HL-60 (cell line): ENCODE measurements at places on chromosomes 1 and 21.

DNA sequence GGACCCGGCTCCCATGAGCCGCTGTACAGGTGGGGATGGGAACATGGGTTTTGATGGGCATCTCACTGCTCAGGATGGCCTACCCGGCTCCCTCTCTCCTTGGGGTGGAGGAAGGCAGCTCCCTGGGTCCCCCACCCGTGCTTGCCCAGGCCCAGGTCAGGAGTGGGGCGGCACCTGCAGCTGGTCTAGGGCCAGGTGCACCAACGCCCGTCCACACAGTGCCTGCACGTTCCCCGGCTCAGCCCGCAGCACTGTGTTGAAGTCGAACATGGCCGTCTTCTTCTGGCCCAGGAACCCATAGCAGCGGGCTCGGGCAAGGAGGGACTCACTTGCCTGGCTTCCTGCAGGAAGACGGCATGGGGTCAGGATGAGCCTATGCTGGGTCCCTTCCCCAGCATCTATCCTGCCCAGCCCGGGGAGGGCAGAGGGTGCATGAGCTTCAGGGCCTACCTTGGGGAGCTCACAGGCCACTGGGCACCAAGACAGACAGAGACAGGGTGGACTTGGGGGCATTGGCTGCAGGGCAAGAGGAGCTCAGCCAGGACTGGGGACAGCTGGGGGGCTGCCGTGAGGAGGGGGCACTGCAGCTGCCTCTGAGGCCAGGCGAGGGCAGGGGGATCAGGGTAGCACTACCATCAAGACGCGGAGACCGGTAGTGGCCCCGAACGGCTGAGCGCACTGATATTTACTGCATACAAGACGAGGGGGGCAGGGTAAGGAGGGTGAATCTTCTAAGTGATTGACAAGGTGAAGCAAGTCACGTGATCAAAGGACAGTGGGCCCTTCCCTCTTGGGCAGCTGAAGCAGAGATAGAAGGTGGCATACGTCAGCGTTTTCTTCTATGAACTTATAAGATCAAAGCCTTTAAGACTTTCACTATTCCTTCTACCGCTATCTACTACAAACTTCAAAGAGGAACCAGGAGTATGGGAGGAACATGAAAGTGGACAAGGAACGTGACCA, 17.8 kb downstream of the TTC34 start:
- DNase-seq = no peak

DNA sequence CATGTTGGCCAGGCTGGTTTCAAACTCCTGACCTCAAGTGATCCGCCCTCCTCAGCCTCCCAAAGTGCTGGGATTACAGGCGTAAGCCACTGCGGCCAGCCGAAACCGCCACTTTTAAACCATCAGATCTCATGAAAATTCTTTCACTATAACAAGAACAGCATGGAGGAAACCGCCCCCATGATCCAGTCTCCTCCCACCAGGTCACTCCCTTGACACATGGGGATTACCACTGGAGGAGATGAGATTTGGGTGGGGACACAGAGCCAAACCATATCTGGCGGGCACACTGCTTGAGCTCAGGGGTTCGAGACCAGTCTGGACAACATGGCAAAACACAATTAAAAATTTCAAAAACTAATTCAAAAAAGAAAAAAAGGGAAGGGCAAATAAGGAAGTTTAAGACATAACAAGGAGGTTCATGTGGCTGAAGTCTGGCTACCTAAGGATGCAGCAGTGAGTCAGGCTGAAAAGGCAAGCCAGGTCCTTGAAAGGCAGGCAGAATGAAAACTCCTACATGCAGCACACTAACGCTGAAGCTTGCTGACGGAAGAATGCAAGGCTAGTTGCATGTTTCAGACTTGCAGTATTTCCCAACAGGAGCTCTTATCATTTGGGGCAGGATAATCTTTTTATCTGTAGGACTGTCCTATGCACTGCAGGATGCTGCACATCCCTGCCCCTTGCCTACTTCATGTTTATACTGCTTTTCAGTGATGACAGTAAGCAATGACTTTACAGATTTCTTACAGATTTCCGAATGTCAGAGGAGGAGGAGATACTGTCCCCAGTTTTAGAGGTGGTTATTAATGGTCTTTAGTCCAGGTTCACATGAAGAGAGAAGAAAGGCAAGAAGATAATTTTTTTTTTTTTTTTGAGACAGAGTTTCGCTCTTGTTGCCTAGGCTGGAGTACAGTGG, 49.3 kb downstream of the FBXO42 start:
- DNase-seq = peak; percentile 58

DNA sequence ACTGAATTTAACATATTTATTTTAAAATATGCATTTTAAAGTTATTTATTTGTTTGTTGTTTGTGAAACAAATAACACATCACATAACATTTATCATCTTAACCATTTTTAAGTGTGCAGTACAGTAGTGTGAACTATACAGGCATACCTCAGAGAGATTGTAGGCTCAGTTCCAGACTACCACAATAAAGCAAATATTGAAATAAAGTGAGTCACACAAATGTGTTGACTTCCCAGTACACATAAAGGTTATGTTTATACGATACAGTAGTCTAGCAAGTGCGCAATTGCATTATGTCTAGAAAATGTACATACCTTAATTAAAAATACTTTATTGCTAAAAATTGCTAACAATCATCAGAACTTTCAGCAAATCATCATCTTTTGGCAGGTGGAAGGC, 739.4 kb upstream of the ADGRL4 start:
- DNase-seq = no peak

GRCh38 chr1:198883184-198883583, 244.3 kb downstream of the PTPRC start:
- DNase-seq = no peak

GRCh38 chr1:17605582-17606344, 66.3 kb downstream of the ARHGEF10L start:
- DNase-seq = no peak

- no peak for DNase-seq
These were observed 67.8 kb upstream of the LYPLAL1 start for GRCh38 chr1:219105893-219106292.

- no peak for DNase-seq
These were observed 545.2 kb downstream of the MRPL39 start for GRCh38 chr21:25062061-25062460.

DNA sequence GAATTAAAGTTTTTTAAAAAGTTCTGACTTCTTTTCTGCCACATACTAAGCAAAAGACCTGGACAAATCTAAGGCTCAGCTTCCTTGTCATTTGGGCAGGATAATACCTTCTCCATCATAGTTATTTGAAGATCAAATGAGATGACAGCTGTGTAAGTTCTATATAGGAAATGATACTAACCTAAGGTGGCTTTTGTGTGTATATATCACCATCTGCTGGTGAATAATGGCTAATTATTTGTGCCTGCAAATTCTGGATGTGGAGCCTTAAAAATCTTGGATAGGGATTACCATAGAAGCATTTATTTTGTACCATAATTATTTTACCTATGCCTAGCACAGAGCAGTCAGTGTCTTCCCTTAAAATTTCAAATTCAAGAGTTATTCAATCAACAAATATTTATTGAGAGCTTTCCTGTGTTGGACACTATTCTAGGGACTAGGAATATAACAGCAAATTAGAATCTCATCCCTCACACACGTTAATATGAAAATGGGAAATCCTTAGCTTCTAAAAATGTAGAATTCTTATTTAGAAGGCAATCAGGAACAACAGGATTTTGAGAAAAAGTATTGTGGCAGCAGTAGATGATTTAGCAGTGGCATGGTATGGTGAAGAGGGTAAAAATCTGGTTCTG, 89.8 kb downstream of the TMEM200B start:
- DNase-seq = no peak

GRCh38 chr1:194118086-194118485, 931.7 kb upstream of the B3GALT2 start:
- DNase-seq = no peak

GRCh38 chr1:182598296-182598695, 5.9 kb downstream of the RGS16 start:
- no peak for DNase-seq

GRCh38 chr1:95034506-95034905, 38.2 kb downstream of the ALG14 start:
- DNase-seq = no peak

DNA sequence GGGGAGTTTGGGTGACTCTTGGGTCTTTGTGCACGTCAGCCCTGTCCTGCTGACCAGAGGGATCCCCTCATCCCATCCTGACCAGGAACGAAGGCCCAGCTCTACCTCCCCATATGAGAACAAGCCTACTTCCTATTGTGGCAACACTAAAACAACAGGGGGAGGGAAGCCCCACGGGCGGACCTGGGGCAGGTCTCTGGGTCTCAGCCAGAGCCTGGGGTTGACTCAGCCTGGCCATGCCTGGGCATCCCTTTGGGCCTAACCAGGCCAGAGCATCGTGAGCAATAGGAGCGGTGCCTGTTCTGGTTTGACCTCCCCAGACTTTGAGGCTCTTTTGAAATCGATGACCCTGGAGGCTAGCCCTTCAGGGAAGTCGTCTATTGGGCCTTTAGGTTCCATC, 16.8 kb downstream of the RPS6KA1 start:
- DNase-seq = peak; percentile 44

DNA sequence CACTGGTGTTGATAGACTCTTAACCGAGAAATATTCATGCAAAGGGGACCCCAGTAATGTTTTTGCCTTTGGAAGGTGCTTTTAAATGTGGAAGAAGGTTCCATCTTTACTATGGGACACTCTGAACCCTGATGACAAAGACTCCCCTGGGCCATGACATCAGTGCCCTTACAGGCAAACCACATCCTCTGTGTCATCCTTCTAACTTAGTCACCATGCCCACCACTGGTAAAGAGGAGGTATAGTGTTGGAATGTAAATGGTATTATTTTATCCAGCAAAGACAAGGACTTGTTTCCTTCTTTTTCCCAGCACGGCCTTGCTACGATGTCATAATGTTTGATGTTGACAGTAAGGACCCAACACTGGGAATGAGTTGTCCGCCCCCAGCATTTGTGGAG, 12.6 kb downstream of the METTL13 start:
- no peak for DNase-seq

DNA sequence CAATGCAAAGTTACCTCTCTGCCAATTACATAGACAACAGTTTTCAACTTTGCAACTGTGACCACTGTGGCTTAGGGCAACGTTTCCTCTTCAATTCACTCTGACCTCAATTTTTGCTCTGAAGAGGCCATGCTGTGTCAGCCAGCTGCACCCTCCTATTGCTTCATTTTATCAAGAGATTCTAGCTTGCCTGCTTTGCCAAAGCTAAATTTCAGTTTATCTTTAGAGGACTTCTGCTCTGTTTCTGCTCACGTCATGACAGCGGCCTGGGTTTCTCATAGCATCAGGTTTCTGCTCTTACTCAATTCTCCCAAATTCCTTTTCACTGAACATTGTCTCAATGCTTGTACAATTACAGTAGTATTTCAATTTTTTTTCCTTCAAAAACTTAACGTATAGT, 154.6 kb downstream of the PLA2G4A start:
- DNase-seq = peak; percentile 85

- no peak for DNase-seq
These were observed 11.3 kb upstream of the OR2T8 start for GRCh38 chr1:247908766-247909165.
